ENCODE measurements at places on chromosomes 11 and 22.

GRCh38 chr11:35553831-35554230 is 28.4 kb upstream of the PAMR1 start:
- no peak for DNase-seq

DNA sequence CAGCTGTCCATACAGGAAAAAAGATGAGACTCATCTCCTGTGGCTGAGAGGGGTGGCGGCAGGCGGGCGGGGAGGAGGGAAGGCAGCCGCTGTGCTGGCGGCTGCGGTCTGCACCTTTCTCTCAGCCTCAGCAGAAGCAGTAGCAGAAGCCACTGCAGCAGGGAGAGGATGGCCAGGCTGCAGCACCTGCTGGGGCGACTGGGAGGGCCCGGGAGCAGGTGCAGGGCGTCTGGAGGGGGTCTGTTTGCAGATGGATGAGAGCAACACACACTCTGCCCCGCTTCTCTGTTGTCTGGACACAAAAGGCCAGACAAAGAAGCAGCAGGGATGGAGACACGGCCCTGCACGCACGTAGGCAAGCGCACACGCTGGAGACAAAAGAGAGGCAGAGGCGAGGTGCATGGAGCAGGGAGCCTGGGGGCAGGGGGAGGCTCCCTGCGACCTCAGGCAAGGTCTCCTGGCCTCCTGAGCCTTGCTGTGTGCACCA is 9.3 kb upstream of the MIAT start:
- DNase-seq, result no peak

- DNase-seq, result no peak
Observed at GRCh38 chr11:11531131-11531908, 90.5 kb downstream of the GALNT18 start.

DNA sequence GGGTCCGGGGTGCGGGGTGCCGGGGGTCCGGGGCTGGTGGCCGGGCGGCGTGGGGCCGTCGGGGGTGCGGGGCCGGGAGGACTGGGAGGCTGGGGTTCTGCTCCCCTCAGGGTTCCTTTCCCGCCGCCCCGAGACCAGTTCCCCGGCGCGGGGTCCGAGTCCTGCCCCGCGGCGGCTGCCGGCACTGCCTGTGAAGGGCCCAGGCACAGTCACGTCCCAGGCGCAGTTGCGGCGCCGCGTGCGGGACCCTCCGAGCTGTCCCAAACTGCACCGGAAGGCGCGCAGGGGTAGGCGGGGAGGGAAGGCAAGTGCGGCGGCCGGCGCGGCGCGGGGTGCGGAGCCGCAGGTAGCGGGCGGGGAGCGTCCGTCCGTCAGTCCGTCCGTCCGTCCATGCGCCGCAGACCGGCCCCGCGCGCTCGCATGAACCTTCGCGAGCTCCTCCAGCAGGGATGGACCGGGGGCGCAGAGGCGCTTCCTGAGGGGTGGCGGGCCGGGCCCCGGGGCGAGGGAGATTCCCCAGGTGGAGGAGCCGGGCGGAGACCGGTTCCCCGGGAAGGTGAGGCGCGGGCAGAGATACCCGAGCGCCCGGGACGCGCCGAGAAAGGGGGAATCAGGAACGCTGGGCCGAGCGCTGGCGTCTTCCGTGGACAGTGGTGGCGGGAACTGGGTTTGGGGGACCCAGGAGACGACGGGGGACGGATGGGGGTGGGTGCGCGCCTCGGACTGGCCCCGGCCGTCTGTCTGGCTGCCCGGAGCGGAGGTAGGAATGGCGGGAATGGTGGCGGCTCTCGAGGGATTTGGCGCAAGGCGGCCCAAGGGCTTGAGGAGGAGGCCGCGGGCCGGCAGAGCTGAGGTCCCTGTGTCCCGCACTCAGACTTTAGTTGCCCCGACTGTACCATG is 3.1 kb upstream of the ADORA2A start:
- DNase-seq, result no peak

DNA sequence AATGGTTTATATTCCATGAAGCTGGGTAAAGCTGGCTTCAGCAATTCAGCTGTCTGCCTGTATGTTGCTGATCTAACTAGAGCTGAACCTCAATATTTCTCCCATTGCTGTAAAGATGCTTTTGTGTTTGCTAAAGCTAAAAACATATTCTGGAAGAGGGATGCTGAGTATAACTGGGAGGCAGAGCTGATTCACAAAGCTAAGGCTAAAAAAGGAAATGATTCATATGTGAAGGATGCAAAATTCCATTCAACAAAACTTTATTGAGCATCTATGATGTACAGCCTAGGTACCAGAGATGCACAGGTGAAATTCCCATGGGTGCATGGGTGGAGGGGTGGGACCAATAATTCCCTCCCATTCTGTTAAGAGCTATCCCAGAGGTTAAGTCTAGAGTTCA is 193.9 kb downstream of the KIF18A start:
- DNase-seq, result no peak

DNA sequence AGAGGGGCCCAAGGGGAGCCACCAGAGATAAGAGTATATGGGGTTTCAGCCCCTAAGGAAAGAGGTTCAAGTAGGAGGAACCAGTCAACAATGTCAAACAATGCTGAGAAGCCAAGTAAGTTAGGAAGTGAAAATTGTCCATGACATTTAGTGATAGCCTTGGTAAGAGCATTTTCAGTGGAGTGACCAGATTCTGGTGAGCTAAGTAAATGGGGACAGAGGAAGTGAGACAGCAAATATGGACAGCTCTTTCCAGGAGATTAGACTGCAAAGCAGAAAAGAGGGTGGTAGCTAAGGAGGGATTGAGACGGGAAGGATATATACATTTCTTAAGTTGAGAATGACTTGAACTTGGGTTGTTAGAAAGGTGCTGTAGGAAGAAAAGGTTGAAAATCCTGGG is 22.9 kb downstream of the POLD3 start:
- DNase-seq, result no peak

GRCh38 chr22:37454857-37455686 is 27.8 kb upstream of the ELFN2 start:
- peak; percentile 72 for DNase-seq

DNA sequence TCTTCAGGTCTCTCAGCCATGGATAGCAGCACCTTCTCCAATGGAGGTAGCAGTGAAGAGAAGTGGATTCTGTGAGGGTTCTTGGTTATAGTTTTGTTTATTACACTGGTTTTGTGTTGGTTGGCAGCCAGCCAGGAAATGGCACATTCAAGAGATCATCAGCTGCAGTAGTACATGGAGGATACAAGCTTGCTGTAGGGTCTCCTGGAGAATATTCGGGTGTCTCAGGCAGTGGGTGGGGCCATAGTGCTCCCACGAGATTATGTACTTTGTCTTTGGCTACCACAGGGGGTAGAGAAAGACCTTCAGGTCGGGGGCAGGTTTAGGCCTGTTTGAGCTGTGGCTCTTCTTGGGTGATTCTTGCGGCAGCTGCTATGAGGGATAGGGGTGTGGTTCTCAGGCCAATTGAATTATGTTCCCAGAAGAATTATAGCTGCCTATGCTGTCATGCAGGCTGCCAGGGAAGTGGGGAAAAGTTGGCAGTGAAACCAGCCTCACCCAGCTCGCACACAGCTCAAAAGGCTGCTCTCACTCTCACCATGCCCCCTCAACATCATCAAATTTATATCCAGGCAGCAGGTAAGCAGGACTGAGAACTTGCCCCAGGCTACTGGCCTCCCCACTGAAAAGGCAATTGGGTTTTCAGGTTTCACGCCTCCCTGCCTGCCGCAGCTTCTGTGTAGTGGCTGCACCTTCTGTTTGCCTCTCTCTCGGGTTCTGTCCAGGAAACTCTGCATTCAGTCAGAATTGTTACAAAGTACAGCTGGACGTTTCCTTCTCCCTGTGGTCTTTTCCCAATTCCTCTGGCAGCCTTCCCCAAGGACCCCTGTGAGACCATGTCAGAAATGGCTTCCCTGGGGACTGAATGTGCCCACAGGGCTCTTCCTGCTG is 435.5 kb downstream of the LUZP2 start:
- peak; percentile 38 for DNase-seq

- peak; percentile 42 for DNase-seq
Observed at GRCh38 chr11:11157185-11157584, 195.9 kb downstream of the CSNK2A3 start.

GRCh38 chr22:28448625-28449024 is 231.0 kb downstream of the TTC28 start:
- no peak for DNase-seq

DNA sequence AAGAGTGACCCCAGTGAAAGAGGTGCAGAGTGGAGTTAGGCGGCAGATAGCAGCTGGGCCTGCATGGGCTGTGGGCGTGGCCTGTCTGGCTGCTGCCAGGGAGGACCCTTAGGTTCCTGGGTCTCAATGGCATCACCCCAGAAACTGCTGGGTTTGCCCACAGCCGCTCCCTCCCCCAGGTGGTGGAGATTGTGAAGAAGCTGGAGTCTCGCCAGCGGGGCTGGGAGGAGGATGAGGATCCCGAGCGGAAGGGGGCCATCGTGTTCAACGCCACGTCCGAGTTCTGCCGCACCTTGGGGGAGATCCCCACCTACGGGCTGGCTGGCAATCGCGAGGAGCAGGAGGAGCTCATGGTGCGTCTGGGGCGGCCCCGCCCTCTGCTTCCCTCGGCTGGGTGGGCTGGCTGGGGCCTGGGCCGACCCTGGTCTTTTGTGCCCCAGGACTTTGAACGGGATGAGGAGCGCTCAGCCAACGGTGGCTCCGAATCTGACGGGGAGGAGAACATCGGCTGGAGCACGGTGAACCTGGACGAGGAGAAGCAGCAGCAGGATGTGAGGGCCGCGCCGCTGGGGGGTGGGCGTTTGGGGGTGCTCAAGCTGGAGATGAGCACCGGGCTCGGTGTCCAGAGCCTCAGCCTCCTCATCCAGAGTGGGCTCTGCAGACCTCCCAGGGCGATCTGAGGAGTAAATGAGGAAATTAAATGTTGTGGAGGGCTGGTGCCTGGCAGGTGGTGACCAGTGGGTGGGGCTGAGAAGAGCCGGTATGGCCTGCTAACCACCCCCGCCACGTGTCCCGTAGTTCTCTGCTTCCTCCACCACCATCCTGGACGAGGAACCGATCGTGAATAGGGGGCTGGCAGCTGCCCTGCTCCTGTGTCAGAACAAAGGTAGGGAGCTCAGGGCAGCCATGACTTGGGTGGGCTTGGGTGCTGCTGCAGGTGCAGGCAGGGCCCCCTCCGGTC is 15.0 kb downstream of the SART1 start:
- DNase-seq, result no peak

GRCh38 chr11:62546929-62547625 is 471 bp upstream of the AHNAK start:
- peak; percentile 81 for DNase-seq

GRCh38 chr11:125517116-125517770 is 21.2 kb upstream of the FEZ1 start:
- peak; percentile 4 for DNase-seq

GRCh38 chr11:126607374-126607773 is 251.9 kb downstream of the ST3GAL4 start:
- DNase-seq, result peak; percentile 65

DNA sequence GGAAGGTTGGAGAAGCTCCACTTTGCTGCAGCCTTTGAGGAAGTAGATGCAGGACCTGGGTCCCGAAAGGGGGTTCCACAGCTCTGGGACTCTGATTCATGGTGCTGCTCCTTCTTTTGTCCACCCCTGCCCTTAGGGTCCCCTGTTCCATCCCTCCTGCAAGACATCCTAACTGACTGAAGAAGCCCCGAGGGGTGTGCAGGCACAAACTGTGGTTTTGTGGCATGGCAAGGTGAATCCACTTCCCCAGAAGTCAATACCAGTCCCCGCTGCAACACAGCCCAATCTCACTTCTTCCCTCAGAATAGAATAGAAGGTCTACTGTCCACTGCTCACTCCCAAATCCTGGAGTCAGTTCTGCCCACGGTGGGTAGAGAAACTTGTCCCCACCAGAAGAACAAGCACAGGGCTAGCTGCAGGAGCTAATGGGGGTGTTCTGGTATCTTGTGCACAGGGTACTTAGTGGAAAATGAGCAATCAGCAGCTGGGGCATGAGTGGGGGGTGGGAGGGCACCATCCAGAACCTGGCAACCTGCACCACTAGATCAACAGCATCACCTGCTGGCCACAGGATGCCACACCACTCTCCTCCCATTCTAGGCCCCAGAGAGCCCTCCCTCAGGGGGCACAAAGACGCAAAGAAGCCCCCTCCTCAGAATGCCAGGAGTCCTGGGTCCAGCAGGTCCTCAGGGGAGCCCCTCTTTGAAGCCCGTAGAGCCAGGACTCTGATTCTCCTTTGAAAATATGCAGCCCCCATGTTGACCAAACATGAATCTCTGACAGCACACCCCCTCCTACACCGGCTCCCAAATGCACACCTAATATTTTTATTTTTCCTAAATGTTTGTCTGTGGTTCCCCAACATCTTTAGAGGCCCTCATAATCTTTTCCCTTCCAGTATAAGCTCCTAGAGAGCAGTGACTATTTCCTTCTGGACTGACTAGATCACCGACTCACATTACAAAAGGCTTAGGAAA is 14.1 kb downstream of the SPATA19 start:
- no peak for DNase-seq

DNA sequence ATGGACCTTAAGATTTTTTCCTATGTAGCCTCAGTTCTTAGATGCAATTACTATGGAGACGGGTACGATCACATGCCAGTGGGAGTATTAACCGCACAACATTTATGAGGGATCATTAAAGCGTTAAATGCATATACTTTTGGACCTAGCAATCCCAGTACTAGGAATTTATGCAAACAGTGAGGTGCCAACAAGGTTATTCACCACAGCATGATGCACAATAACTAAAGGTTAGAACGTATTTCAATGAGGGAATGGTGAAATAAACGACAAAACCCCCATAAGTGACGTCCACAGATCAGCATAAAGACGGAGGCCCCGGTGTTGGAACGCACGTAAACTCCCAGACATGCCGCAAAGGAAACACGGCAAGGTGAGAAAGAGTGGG is 539 bp downstream of the SIRT3 start:
- DNase-seq, result no peak

GRCh38 chr11:95450547-95451123 is 219.6 kb upstream of the SESN3 start:
- no peak for DNase-seq

DNA sequence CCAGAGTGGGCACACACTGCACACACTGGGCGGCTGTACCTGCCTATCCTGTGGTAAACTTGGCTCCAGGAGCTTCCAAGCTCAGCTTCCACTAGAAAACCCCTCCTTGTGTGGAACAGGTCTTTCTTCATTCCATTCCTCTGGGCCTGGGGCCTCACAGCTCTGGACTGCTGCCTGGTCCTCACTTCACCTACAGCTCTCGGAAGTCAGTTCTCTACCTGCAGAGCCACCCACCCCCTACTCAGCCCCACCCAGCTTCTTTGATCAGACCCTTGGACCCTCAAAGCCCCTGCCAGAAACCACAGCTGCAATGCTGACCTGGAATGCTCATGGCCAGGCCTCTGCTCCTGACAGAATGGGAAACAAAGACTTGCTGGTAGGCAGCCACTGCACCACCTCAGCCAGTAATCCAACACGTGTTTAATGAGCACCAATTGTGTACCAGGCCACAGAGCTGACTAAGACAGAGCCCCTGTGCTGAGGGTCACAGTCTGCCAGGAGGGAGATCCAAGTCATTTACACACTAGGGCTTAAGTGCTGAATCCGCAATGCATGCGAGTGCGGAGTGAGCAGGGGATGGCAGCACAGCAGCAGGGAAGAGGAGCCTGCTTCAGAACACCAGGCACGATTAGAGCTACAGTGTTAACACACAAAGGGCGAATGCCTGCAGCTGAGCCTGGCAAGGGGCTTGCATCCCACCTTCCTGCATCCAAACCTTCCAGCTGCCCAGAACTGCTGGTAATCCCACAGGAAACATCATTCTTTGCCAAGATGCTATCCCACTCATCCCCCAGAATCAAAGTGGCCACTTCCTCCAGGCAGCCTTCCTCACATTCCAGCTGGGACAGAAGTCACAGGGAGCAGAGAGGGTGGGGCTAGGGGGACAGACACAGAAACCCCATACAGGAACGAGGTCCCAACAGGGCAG is 4.6 kb downstream of the GNB1L start:
- no peak for DNase-seq

- DNase-seq, result no peak
Observed at GRCh38 chr22:28743852-28744251, 2.0 kb downstream of the HSCB start.
